Endothelial cell (in vitro differentiated cells): ENCODE measurements at places on chromosomes 2 and 18. TPM values are rescaled to one million over a fixed set of nuclear protein-coding genes. Genes with fewer than 3 reads are reported as not detected.

Gene GPR45
- total RNA-seq, result 0.21 TPM

DNA sequence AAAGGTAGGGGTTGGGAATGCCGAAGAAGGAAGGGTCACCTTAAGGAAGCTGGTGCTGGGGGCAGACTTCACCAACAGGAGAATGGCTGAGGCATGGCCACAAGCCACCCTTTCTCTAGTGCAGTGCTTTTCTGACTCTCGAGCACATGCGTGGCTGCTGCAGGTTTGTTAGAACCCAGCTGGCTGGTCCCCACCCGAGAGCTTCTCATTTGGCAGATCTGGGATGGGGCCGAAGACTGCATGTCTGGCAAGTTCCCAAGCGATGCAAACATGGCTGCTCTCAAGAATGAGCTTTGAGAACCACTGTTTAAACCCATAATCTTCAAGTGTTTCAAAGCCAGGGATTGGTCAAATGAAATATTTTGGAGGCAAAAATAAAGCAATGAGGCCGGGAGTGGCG lies 63.2 kb downstream of the LONRF2 start:
- no peak for DNase-seq

Gene FASTKD2
- total RNA-seq, result 20.1 TPM

Gene PROM2
- 0.62 TPM for total RNA-seq
